Liver (tissue), 10 donors: ENCODE measurements at places on chromosomes 16 and 17.

GRCh38 chr17:50141745-50142110 lies 8.7 kb downstream of the PPP1R9B start:
- H3K4me1 ChIP-seq, result peaks cover 35% of the 10 kb centered on the region
- DNase-seq, result no peak
- no peaks in the 10 kb centered on the region for H3K27me3 ChIP-seq
- H3K27ac ChIP-seq, result no peak overlapping the region
- peaks cover 24% of the 10 kb centered on the region for H3K36me3 ChIP-seq
- H3K4me3 ChIP-seq, result no peak overlapping the region

- H3K36me3 ChIP-seq, result peaks cover 14% of the 10 kb centered on the region
- H3K27me3 ChIP-seq, result no peaks in the 10 kb centered on the region
- H3K4me1 ChIP-seq, result no peaks in the 10 kb centered on the region
- H3K4me3 ChIP-seq, result no peak overlapping the region
Observed at GRCh38 chr17:80953471-80954315, 37.9 kb upstream of the CHMP6 start.

DNA sequence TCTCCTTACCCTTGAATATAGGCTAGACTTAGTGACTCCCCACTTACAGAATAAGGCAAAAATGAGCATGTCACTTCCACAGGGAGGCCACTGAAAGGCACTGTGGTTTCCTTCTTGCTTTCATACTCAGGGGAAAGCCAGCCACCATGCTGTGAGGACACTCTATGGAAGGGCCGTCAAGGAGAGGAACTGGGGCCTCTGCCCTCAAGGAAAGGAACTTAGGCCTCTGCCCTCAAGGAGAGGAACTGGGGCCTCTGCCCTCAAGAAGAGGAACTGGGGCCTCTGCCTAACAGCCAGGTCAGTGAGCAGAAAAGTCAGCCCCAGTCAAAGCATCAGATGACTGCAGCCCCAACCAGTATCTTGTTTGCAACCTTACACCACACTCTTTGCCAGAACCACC lies 30.1 kb downstream of the VPS35 start:
- no peak for DNase-seq
- H3K4me3 ChIP-seq, result no peak overlapping the region
- H3K36me3 ChIP-seq, result peaks cover 23% of the 10 kb centered on the region
- H3K27ac ChIP-seq, result no peak overlapping the region
- no peaks in the 10 kb centered on the region for H3K4me1 ChIP-seq

GRCh38 chr16:86499889-86500707 lies 10.2 kb upstream of the FOXF1 start:
- no peak overlapping the region for H3K4me3 ChIP-seq
- H3K27me3 ChIP-seq, result peaks cover 34% of the 10 kb centered on the region
- no peak for DNase-seq
- no peaks in the 10 kb centered on the region for H3K36me3 ChIP-seq
- no peaks in the 10 kb centered on the region for H3K4me1 ChIP-seq
- H3K27ac ChIP-seq, result no peak overlapping the region

GRCh38 chr16:440627-441026 lies 15.2 kb downstream of the RAB11FIP3 start:
- H3K4me1 ChIP-seq, result no peaks in the 10 kb centered on the region
- H3K27me3 ChIP-seq, result no peaks in the 10 kb centered on the region
- H3K27ac ChIP-seq, result no peak overlapping the region
- no peaks in the 10 kb centered on the region for H3K36me3 ChIP-seq
- H3K4me3 ChIP-seq, result no peak overlapping the region

- peaks cover 2% of the 10 kb centered on the region for H3K27me3 ChIP-seq
- H3K4me3 ChIP-seq, result no peak overlapping the region
- no peaks in the 10 kb centered on the region for H3K4me1 ChIP-seq
- no peaks in the 10 kb centered on the region for H3K36me3 ChIP-seq
Observed at GRCh38 chr16:154217-155030, 2.0 kb downstream of the HBZ start.

- H3K4me1 ChIP-seq, result peaks cover 36% of the 10 kb centered on the region
- H3K27me3 ChIP-seq, result no peaks in the 10 kb centered on the region
- H3K27ac ChIP-seq, result no peak overlapping the region
- no peak overlapping the region for H3K4me3 ChIP-seq
- no peaks in the 10 kb centered on the region for H3K36me3 ChIP-seq
- DNase-seq, result no peak
Observed at GRCh38 chr17:48155889-48156611, 48.5 kb downstream of the SNX11 start.

GRCh38 chr17:32943647-32944191 lies 15.8 kb downstream of the TMEM98 start:
- no peaks in the 10 kb centered on the region for H3K27me3 ChIP-seq
- H3K4me1 ChIP-seq, result no peaks in the 10 kb centered on the region
- no peaks in the 10 kb centered on the region for H3K36me3 ChIP-seq
- H3K4me3 ChIP-seq, result no peak overlapping the region

DNA sequence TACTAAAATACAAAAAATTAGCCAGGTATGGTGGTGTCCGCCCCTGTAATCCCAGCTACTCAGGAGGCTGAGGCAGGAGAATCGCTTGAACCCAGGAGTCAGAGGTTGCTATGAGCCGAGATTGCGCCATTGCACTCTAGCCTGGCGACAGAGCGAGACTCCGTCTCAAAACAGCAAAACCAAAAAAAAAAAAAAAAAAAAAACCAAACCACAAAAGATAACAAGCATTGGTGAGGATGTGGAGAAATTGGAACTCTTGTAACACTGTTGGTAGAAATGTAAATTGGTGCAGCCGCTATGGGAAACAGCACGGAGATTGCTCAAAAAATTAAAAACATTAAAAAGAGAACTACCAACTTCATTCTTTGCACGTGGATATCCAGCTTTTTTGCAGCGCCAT lies 119.4 kb downstream of the OR1D5 start:
- H3K4me1 ChIP-seq, result no peaks in the 10 kb centered on the region
- H3K27ac ChIP-seq, result no peak overlapping the region
- H3K27me3 ChIP-seq, result no peaks in the 10 kb centered on the region
- H3K4me3 ChIP-seq, result no peak overlapping the region
- H3K36me3 ChIP-seq, result no peaks in the 10 kb centered on the region

GRCh38 chr17:27321372-27321771 lies 27.5 kb downstream of the WSB1 start:
- no peak overlapping the region for H3K27ac ChIP-seq
- no peak overlapping the region for H3K4me3 ChIP-seq
- no peaks in the 10 kb centered on the region for H3K27me3 ChIP-seq
- H3K4me1 ChIP-seq, result no peaks in the 10 kb centered on the region
- peaks cover 3% of the 10 kb centered on the region for H3K36me3 ChIP-seq

DNA sequence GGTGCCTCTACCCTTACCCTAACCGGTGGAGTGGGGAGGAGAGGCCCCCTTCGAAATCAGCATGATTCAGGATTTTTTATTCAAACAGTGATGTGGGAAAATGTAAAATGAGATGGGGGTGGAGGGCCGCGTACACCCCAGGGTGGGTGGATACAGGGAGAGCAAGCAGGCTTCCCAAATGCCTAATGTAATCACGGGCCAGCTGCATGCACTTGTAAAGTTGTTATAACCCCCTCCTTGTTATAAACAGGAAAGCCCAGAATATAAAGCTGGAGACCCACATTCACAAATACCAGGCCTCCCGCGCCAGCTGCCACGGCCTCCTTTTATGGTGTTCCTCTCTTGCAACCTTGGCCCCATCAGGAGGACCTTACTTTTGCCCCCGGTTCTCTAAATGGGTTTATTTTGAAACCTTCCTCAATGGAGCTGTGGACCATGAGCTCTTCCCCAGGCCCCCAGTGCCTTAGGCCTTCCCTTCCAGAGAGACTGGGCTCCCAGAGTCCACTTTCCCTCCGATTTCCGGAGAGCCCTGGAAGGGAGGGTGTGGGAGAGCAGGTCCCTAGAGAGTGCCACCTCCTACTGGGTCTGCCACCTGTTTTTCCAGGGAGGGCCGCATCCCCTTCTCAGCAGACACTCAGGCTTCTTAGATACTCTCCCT lies 906 bp upstream of the FOXL1 start:
- DNase-seq, result no peak
- no peak overlapping the region for H3K27ac ChIP-seq
- H3K36me3 ChIP-seq, result no peaks in the 10 kb centered on the region
- no peak overlapping the region for H3K4me3 ChIP-seq
- no peaks in the 10 kb centered on the region for H3K4me1 ChIP-seq

- no peak overlapping the region for H3K4me3 ChIP-seq
- peaks cover 11% of the 10 kb centered on the region for H3K4me1 ChIP-seq
- peaks cover 81% of the 10 kb centered on the region for H3K36me3 ChIP-seq
- no peaks in the 10 kb centered on the region for H3K27me3 ChIP-seq
Observed at GRCh38 chr17:12995896-12996295, 21.9 kb downstream of the ELAC2 start.

- no peak overlapping the region for H3K27ac ChIP-seq
- DNase-seq, result no peak
- H3K27me3 ChIP-seq, result no peaks in the 10 kb centered on the region
- no peaks in the 10 kb centered on the region for H3K36me3 ChIP-seq
- no peak overlapping the region for H3K4me3 ChIP-seq
Observed at GRCh38 chr16:85948138-85948509, 49.2 kb downstream of the IRF8 start.

DNA sequence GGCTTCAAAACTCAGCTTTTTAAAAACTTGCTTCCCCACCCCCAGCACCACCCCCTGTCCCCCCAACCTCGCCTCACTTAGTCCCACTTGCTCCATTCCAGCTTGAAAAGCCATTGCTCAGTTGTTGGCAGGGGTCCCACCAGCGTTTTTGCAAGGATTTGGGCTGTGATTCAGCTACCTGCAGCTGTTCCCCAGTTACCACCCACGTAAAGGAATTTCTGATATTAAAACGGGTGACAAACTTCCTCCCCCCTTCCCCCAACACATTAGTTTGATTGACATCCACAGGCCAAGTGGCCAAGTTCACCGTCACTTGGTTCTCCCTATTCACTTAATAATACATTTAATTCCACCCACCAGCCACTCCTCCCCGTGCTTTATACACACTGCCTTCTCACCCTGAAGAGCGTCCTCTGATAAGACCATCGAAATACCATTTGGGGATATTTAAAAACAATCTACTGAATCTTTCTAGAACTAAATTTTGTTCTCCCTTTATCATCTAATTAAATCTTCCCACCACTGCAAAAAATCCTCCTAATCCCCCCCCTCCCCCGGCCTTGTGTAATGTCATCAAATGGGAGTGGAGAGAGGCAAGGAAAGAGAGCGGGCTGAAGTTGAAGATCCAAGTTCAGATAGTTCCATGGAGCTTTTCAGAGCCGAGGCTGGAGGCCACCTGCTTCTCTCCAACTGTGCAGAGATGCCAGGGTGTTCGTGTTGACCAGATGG lies 55.1 kb downstream of the SOX9 start:
- no peaks in the 10 kb centered on the region for H3K36me3 ChIP-seq
- DNase-seq, result no peak
- no peaks in the 10 kb centered on the region for H3K4me1 ChIP-seq
- no peak overlapping the region for H3K4me3 ChIP-seq

- H3K4me3 ChIP-seq, result no peak overlapping the region
- DNase-seq, result no peak
- no peaks in the 10 kb centered on the region for H3K36me3 ChIP-seq
- no peaks in the 10 kb centered on the region for H3K4me1 ChIP-seq
- H3K27me3 ChIP-seq, result peaks cover 3% of the 10 kb centered on the region
Observed at GRCh38 chr16:26747760-26748159, 319.0 kb upstream of the C16orf82 start.
